ENCODE measurements at places on chromosomes 11 and 22.

DNA sequence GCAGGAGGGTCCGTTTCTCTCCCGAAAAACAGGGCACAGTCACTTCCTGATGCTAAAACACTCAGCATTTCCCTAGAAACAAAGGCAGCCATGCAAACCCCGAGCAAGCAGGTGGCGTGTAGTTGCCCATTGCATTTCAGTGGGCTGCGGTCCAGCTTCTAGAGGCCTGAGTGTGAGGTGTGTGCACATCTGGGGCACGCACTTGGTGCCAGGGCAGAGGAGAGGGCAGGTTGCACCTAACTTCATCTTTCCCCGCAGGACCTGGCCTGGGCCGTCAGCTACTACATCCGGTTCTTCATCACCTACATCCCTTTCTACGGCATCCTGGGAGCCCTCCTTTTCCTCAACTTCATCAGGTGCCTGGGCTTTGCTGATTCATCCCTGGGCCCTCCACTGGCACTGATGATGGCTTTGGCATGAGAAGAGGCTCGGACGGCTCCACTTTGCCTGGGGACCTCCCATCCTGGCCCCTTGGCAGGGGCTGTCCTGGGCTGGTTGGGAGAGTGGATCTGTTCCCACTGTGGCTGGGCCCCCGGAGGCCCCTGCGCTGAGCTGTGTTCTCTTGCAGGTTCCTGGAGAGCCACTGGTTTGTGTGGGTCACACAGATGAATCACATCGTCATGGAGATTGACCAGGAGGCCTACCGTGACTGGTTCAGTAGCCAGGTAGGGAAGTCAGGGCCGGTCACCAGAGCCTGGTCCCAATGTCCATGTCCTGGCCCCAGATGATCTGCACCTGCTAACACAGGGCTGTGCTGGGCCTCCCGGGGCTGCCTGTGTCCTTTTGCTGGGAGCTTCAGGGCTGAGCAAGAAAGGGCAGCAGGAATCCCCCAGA, 28.4 kb downstream of the FADS3 start:
- DNase-seq: no peak

DNA sequence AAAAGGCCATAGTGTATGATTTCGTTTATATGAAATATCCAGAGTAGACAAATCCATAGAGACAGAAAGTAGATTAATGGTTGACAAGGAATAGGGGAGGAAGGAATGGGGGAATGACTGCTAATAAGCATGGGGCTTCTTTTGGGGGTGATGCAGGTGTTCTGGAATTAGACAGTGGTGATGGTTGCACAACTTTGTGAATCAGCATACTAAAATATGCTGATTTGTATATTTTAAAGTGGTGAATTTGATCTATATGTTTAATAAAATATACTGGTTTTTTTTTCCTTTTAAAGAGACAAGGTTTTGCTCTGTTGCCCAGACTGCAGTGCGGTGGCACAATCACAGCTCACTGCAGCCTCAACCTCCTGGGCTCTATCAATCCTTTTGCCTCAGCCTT, 6.5 kb upstream of the HORMAD2 start:
- DNase-seq: no peak

GRCh38 chr11:77107950-77108349, 5.3 kb downstream of the OMP start:
- no peak for DNase-seq

DNA sequence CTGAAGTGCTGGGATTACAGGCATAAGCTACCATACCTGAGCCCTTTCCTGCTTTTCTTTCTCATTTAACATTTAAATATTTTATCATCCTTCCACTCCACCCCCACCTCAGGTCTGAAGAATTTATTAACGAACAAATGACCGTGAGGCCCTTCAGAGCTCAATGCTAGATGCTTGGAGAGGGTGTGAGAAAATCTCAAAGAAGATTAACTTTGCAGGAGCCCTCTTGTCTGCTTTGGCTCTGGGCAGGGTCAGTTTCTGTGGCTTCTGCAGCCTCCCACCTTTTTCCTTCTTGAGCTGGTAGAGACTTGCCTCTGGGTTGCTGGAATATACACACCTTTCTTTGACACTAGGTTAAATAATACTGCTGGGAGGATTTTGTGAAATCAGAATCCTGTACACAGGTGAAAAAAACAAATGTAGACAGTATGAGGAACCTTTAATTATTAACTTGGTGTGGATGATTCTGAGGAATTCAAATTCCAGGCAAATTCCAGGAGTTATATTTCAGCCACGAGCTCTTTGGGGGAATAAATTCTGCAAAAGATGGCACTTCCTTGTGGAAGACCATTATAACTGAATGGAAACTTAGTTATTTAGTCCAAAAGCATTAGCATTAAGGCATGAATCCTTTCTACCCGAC, 3.4 kb upstream of the ZBTB44 start:
- DNase-seq: no peak

- no peak for DNase-seq
Observed at GRCh38 chr22:46471901-46472721, 65.3 kb downstream of the CELSR1 start.

GRCh38 chr22:45231293-45231692, 9.4 kb downstream of the KIAA0930 start:
- DNase-seq: no peak
